ENCODE measurements at places on chromosomes 2 and 18. TPM values are rescaled to one million over a fixed set of nuclear protein-coding genes. Genes with fewer than 3 reads are reported as not detected.

DNA sequence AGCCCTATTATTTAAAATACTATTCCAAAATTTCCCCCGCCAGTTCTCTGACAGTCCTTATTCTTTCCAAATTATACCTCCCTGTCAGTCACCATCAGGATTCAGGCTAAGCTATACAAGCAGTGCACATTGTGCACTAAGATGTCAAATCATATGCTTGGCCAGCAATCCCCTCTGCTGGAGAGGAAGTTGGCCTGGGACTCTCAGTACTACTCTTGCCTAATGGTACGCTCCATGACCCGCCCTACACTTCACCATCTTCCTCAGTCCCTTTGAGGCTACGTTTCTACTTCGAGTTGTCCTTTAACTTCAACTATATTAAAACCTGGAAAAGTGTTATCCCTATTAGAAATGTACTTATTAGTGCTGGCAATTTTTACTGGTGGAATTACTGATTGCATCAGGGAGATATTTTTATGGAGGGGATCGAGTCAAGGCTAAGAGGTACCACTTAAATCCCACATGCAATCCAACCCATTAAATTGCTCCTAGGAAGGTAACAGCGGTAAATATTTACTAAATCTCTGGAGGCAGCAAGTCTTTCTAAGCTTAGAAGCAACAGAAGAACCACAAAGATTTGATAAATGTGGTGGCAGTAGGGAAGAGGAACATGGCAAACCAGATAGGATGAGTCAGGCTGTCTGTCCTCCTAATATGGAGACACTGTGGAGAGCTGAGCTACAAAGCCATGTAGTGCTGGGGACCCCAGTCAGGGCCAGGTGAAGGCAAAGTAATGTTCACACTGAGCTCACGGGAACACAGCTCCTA lies 2.7 kb downstream of the USP40 start:
- no peak for DNase-seq

- no peak for DNase-seq
Observed at GRCh38 chr2:48480526-48480925, 49.4 kb upstream of the STON1 start.

TRPM8 gene
- total RNA-seq = not detected

GRCh38 chr2:120923426-120923825 lies 187.8 kb downstream of the GLI2 start:
- no peak for DNase-seq

DNA sequence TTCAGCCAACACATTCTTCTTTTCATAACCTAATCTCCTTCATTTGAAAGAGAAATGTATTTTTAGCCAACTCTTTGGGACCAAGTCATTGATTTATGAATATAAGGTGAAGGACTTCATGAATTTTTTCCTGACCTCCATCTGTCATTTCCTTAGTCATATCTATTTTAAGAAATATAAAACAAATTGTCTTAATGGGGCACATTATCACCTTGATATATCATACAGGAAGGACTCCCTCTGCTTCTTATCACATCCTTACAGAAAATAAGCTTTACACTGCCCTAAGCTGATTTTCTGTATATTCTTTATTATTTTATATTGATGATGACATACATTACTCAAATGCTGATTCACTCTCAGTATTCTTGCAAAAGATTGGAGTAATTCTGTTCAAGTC lies 1076.2 kb downstream of the TDRD15 start:
- DNase-seq = no peak

GRCh38 chr2:181613241-181613640 lies 43.7 kb downstream of the CERKL start:
- no peak for DNase-seq

DNA sequence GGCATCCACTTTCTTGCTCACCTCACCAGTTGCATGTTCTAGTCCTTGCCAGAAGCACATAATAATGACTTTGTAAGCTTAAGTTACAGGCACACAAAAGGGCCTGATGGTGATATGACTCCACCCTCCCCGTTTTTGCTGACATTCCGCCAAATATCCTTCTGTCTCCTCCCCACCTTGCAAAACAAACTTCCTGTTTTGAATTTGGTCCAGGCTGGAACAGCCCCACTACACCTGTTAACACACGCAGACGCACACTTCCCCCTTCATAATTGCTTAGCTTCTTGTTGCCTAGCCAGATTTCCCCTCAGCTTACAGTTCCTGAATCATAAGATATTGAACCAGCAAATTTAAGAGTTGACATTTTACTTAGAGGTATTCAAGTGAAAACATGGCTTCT lies at the start of gene MGAT5:
MGAT5 (plus strand) TSS at position 269 of the 400 bp plus-strand sequence. CDS start 332 bp downstream, outside the sequence.
- DNase-seq = no peak

GRCh38 chr2:113979191-113980128 lies 89.6 kb downstream of the ACTR3 start:
- DNase-seq = peak; percentile 56

DNA sequence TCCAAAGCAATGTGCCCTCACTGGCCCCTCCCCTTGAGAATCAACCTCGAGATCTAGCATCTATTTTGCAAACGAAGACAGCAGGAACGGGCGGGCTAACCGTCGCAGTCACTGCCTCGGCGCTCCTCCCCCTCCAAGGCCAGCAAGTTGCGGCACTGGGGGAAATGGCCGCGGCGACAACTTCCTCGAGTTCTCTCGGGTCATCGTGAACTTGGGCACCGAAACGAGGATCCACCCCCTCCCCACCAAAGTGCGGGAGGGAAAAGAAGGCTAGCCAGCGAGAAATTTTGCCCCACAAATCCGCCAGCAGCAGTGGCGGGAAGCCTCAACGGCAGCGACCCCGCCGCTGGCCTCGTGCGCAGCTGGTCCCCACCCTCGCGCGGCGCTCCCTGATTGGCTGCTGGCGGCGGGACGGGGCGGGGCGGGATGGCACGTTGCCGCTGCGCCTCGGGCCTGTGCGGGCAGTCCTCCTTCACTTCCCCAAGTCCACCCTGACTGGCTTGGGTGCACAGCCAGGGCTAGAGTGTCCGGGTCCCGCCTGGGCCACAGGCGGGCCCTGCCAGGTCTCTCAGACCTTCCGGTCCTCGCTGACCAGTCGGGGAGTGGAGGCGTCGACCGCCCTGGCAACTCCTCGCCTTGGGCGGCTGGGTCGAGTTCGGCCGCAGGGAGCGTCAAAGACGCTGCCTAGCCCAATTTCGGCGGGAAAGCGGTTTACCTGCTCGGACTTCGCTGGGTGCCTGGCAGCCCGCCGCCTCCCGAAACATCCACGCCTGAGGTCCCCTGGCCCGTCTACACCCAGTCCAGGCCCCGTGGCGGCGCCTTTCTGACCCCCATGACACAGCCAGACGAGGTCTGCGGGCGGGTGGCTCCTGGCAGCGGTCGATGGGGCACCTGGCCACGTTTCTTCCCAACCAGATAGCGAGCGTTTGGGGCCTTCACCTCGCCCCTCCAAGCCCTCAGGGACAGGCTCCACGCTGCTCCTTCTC lies at the start of gene BOLL:
BOLL (minus strand) TSS at position 364 of the 986 bp plus-strand sequence. CDS start 3,469 bp downstream, outside the sequence.
- DNase-seq = no peak

CD8B2 gene
- 1.0 TPM for total RNA-seq

- DNase-seq = peak; percentile 80
Observed at GRCh38 chr2:96142217-96143113, 2.8 kb downstream of the DUSP2 start.

DNA sequence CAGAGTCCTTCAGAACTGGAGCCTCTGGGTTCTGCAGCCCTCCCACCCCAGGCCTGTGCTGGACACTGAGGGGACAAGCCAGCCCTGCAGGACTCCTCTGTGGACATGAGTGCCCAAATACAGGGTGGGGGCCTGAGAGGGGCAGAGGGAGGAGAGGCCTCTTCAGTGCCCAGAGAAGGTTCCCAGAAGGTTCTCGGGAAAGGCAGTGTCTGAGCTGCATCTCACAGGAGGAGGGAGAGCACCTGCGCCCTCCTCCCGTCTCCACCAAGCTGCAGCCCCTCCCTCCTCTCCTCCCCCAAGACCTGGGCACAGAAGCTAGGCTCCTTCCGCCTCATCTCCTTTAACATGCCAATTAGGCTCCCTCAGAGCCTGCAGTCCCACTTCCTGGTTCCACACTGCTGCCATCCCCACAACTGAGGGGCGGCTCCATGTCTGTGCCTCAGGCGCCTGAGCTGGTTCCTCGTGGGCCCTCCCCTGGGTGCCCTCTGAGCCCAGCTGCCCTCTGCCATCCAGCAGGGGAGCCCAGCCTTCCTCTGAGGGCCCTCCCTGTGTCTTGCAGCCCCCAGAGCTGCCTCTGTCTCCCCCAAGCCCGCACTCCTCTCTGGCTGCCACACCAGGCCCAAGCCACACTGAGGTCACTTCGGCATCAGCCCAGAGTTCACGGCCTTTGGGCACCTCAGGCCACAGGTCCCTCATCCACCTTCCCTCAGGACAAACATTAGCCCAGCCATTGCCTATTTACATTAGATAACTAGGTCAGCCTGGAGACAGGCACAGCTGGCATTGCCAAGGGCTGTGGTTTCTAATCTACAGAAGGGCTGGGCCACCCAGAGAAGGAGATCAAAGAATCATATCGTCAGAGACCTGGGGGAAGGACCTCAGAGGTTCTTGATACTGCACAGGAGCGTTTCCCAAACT lies 28.9 kb downstream of the KCNK3 start:
- DNase-seq = no peak

GRCh38 chr2:215727507-215728503 lies 285.5 kb downstream of the MREG start:
- DNase-seq = no peak

- DNase-seq = no peak
Observed at GRCh38 chr2:29074411-29074810, at the start of gene PCARE. PCARE (minus strand) TSS chr2:29074523; CDS start chr2:29074261, 262 bp downstream.

DNA sequence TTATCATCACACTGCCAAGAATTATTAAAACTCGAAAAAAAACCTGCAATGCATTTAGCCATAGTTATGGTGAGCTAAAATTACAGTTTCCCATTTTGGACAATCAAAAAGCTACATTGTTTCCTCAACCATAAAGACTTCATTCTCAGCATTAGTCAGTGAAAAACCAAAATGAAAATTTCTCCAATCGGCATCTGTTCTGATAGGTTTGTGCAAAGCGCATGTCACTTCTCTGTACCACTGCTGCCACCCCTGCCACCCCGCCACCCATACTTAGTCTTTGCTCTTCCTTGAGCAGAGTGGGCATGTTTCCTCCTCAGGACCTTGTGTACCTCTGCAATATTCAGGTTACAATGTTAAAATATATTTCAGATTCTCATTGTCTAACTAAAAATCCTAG lies 7.1 kb upstream of the ZBTB14 start:
- no peak for DNase-seq

GRCh38 chr2:24342110-24342910 lies 18.0 kb downstream of the ITSN2 start:
- DNase-seq = no peak

CHRNA1 gene
- not detected for total RNA-seq

IL36RN gene
- total RNA-seq = not detected

FHL2 gene
- 0.26 TPM for total RNA-seq

FHOD3 gene
- not detected for total RNA-seq

DNA sequence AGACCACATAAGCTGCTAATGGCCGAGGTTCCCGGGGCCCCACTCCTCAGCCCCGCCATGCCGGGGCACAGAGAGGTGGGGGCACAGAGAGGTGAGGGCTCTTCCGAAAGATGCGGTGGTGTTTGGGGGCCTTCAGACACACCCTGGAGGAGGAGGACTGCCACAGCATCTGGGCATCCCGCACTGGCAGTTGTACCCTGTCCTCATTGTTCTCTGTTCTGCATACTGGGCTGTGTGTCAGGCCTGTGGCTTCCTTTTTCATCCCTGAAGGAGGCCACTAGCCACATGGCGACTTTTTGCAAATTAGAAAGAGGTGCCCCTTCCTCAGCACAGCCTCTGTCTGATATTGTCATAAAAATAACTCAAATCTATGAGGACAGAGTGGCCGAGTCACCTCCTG lies 150.1 kb downstream of the CTIF start:
- DNase-seq = no peak

LRRC30 gene
- not detected for total RNA-seq

HOXD12 gene
- total RNA-seq = not detected

- DNase-seq = no peak
Observed at GRCh38 chr2:178700922-178701342, 106.3 kb downstream of the TTN start.

- no peak for DNase-seq
Observed at GRCh38 chr2:101348883-101349282, 38.4 kb downstream of the CREG2 start.

DNA sequence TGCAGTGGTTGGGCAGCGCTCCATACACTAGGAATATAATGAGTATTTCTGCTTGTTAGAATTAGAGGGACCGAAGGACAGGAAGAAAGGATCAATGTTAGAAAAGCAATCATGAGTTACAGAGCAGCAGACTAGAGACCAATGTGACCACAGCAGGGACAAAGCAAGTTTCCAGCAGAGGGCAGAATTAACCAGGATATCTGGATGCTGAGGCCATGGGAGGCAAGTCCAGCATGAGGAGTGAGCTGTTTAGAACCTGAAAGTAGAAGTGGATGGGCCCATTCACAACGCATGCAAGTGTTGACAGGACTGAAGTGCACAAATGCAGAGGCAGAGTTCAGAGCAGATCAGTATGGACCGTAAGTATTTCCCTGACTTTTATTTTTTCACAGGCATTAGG lies 910.4 kb upstream of the GYPC start:
- DNase-seq = peak; percentile 1

DNA sequence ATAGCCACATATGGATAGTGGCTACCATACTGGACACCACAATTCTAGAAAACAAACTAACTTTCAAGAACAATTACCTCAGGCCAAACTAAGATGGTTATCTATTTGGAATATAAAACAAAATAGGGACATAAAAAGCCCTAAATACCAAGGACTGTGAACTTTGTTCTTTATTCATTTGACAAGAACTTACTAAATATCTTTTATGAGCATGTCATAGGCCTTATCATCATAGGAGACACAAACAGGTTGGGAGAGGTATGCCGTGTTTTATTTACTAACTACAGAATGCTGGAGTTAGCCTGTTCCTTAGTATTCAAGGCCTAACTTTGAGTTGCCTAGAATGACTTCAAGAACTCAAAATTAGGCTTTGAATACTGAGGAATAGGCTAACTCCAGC lies 32.1 kb downstream of the CCDC93 start:
- DNase-seq = no peak

- no peak for DNase-seq
Observed at GRCh38 chr2:27621524-27621923, 7.3 kb downstream of the CCDC121 start.

DNA sequence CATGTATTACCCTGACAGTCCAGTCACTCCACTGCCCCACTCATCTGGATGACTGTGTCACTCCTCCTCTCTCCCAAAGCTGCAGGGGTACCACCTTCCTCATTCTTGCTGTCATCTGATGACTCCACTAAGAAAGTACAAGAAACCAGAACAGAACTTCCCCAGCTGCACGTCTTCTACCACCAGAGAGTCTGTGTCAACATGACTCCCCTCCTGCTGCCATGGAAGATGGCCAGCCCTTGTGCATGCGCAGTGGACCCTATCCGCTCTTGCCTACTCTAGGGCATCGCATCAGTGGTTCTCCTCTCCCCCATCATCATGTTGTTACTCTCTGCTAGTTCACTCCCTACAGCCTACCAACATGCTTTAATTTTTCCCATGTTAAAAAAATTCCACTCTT lies 14.5 kb upstream of the ST8SIA3 start:
- DNase-seq = no peak

SELENOI gene
- 36.4 TPM for total RNA-seq

FZD7 gene
- total RNA-seq = 0.27 TPM

GRCh38 chr2:196802401-196802800 lies 2.9 kb upstream of the GTF3C3 start:
- no peak for DNase-seq

NAGK gene
- 74.9 TPM for total RNA-seq
